ENCODE measurements at places on chromosomes 5 and 9. TPM values are rescaled to one million over a fixed set of nuclear protein-coding genes. Genes with fewer than 3 reads are reported as not detected.

DNA sequence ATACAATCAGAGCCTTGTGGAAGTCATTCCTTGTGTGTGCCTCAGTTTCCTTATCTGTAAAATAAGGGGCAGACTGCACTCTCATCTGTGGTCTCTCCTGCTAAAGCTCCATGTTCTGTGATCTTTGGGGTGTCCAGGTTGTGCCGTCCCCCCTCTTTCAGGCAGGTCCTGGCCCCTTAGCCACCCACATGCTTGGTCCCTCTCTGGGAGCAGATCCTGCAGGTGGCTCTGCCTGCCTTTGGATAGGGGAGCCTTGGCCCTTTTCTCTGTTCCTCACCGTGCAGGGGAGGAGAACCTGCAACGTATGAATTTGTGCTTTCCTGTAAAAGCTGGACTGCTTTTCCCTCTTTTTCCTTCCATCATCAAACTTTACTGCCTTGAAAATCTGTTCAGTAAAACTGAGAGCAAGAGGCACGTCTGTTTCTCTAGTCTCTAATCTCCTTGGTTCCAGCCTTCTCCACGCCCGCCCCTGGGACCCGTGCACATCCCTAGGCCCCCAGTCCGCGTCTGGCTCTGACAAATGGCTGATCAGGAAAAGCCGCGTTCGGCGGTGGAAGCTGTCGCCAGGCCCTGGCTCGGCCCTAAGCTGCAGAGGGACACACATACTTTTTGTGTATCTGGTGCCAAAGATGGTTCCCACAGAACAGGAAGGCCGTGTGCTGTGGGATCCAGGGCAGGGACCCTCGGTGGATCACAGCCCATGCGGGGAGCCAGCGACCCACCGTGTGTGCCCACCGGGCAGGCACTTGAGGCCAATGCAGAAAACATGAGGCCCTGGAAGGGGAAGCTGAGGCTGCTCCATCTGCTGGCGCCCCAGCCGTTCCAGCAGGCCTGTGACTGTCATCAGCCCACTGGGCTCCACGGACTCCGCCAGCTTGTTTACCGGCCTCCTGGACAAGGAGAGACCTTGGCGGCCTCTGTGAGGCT, 43.4 kb upstream of the COL5A1 start:
- DNase-seq = peak; percentile 8

GRCh38 chr9:23826120-23826629, at the start of gene ELAVL2:
TSS of gene ELAVL2 (minus strand) at chr9:23826240. CDS start at chr9:23762234, 64,006 bp downstream.
- peak; percentile 80 for DNase-seq

GRCh38 chr5:95976606-95977005, 15.0 kb upstream of the ELL2 start:
- DNase-seq = no peak

DNA sequence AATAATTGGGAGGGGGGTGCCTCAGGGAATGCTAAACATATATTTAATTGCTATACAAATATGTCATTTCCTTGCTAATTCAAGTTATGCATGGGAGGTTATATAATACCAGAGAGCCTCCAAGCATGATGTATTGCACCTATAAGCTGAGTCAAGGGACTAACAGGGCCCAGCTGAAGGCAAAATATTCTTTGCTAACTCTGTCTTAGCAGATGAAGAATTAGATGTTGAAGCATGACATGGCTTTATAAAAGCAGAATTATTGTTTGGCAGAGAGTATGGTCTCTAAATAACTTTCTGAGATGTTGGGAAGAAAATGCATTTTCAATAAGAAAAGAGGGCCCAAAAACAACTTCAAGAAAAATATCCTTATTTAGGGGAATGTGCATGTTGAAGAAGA, 60.4 kb downstream of the SGCD start:
- no peak for DNase-seq

GRCh38 chr9:70852711-70853240, 268.6 kb downstream of the TRPM3 start:
- DNase-seq = no peak

- DNase-seq = no peak
These were observed 147.8 kb downstream of the HSPA4 start for GRCh38 chr5:133199417-133200178.

- DNase-seq = no peak
These were observed 3.1 kb upstream of the STOM start for GRCh38 chr9:121373011-121373729.

Gene SLC46A2
- total RNA-seq = not detected
